Forelimb muscle (tissue), 1 donor: ENCODE measurements at places on chromosomes 4 and X.

DNA sequence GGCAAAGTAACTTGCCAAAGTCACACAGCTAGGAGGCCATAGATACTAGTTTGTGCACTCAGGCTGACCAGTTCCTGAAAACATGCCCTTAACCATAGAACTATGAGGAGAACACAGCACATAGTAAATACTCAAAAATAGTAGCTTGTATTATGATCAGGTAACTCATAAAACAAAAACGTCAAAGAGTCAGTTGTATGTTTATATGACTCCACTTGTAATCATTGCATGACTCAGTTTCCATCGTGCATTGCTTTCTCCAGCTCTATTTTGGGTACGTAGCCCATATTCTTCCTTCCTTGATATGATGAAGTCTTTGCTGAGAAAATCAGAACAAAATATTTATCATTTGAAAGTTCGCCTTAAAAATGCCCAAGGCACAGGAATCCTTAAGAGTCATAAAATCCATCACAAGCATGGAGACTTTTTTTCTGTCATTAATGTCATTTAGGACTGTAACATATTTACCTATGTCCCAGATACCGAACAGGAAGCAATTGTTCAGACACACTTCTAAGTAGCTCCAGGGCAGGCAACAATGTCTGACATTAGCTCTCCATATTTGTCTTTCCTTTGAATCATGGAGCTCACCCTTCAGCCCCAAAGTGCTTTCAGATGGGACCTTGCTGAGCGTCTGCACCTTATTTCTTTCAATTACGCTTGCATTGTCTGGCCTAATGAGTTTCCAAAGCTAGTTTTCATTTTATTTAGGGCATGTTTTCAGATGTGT lies 11.2 kb upstream of the MID1 start:
- DNase-seq, result no peak

DNA sequence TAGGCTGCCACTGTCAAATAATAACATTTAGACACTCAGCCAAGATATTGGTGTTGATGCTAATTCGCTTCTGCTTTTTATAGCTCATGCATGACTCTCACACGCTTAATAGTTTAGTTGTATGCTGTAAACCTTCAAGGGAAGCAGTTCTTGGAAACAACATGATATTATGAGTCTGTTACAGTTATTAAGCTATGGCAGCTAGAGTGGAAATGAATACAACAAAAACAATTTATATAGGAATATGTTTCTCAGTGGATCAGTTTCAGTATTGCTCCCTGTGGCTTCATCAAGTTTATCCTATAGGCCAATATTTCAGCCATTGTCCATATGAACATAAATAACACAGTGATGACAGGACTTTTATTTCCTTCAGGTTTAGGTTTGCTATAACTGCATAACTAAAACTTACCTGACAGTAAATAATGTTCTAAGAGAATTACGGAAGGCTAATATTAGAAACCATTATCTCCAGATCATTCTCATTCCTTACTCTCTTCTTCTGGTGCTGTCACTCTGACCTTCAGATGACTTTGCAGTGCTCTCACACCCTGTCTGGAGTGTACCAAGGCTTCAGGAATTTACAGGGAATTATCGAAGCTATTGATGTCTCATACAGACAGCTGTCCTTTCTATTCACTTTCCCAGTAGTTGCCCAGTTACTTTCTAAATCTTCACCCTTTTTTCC lies 555.0 kb downstream of the ANKRD50 start:
- peak; percentile 53 for DNase-seq

GRCh38 chr4:7653510-7654369 lies 219.0 kb upstream of the PSAPL1 start:
- DNase-seq, result no peak

- no peak for DNase-seq
Measured at GRCh38 chrX:42754115-42754514, 23.8 kb downstream of the PPP1R2C start.

DNA sequence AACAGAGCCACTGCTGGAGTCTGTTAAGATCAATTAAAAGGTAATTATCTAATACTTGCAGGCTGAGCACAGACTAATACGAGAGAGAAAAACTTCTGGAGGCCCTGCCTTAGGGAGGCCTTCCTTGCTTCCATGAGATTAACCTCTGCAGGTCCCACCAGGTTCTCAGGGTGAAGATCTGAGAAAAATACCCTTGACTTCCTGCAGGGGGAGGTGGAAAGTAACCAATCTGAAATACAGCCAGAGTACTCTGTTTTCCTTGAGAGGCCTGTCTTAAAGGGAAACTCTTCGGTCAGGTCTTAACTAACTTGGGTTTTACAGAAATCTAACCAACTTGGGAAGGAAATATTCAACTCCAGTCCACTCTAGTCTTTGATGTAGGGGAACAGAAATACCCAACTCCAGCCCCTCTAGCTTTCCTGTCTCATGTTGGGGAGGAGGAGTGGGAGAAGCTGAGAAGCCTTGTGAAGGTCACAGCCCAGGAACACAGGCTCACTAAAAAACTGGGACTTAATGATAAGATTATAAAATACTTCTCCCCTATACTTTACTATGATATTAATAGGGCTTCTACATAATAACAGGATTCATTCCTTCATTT lies 77.1 kb downstream of the TBCK start:
- DNase-seq, result no peak

DNA sequence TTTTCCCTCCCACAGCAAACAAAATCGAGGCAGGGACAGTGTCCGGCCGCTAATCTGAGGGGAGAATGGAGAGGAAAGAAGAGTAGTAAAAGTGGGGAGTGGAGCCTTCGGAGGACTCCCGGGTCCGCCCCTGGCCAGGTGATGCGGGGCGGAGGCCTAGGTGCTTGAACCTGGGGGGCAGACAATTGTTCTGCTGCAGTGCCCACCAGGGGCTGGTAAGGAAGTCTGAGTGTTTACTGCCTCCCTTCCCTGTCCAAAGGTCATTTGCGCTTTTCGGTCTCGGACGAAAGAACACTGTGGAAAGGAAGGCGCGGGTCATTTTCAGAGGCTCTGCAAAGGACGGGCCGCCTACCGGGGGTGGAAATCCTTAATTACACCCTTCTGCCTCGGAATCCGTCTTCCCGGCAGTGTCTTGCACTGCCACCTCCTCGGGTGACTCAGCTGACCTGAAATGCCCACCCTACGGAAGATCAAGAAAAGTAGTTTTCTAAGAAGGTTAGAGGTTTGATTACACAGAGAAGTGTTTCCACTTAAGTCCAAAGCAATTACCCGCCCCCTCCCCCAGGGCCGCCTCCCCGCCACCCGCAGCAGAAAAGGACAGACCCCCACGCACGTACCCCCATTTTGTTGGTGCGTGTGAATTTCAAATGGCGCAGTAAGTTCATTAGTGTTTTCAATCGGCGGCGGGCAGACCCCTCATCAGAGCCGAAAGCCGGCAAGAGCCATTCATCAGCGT lies 99.9 kb upstream of the TENM3 start:
- DNase-seq, result no peak

- no peak for DNase-seq
Measured at GRCh38 chr4:65340382-65341109, 329.7 kb downstream of the EPHA5 start.

DNA sequence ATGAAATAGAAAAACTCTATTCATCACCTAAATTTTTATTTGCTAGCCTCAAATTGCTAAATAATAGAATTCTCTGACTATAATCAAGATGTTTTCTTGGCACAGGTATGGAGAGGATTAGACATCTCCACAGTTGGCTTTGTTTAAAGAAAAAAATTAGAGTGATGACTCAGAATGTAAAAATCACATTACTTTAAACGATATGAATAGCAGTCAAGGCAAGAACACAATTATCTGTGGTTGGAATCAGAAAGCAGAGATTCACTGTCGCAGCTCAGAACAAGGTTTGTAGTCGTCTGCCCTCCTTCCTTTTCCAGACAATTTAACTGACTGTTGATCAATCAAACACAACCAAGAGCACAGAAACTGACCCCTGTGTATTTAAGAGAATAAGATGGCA lies 32.2 kb upstream of the CCKAR start:
- no peak for DNase-seq

DNA sequence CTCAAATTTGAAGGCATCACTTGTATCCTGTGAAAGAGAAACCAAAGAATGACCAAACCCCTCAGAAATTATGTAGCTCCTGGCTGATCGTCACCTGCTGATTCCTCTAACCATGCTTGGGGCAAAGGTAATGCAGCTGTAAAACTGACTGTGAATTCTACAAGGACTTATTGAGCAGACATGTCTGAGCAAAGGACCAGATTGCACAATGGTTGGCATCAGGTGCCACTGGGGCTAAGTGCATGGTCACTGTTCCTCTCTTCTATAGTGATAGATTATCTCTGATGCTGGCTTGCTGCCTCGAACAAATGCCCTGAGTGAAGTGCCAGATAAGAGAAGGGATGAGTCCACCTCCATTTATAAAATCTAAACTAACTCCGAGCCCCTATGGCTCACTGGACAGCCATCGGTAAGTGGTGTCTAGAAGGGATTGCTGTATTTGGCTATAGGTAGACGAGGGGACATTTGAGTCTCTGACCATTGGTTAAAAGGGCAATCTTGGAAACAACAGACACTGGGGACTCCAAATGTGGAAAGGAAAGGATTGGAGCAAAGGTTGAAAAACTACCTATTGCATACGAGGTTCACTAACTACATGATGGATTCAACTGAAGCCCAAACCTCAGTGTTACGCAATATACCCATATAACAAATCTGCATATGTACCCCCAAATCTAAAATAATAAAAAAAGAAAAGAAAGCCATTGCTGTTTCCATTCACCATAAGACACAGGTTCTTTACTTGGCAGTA lies 110.7 kb upstream of the IGSF1 start:
- DNase-seq, result no peak

DNA sequence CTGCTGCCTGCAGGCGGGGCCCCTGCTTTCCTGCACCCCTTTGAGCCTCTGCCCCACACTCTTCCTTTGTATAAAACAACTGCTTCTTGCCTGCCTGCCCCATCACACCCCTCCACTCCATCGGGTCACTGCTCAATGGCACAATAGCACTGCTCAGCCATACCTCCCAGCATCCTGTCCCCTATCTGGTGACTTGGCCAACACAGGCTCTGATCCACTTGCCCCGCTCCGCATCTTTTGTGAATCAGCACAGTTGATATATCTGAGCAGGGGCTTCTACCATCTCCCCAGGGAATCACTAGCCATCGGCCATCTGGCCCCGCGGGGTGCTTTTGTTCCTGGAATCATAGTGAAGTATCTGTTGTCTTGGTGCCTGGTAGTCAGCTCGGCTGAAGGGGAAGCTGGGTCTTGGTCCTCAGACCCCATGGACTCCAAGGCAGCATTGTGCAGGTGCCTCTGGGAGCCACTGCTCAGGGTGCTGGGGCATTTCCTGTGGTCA lies 45.3 kb downstream of the MAP7D3 start:
- no peak for DNase-seq

GRCh38 chr4:95013236-95013635 lies 255.5 kb downstream of the BMPR1B start:
- DNase-seq, result no peak

DNA sequence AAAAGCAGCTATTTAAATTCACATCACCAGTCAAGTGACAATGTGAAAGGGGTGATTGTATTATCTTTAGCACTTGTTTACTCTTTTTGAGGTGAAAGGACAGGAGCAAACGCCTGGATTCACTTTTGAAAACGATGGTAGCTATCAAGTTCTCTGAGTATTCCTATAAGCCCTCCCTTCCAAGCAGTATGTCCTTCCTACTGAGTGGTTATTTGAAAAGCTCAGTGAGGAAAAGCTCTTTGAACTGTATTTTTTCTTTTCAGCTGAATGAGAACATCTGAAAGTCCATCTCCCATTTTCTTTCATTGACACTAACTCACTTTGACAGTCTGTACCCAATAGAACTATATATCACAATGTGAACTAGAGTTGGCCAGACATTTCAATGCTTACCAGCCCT lies 9.1 kb upstream of the CTSO start:
- no peak for DNase-seq

GRCh38 chr4:139247241-139247640 lies 32.8 kb downstream of the MGARP start:
- DNase-seq, result no peak

GRCh38 chr4:13970349-13970748 lies 342.8 kb upstream of the BOD1L1 start:
- DNase-seq, result no peak

GRCh38 chr4:165721815-165722214 lies 151.2 kb upstream of the TLL1 start:
- DNase-seq, result no peak

DNA sequence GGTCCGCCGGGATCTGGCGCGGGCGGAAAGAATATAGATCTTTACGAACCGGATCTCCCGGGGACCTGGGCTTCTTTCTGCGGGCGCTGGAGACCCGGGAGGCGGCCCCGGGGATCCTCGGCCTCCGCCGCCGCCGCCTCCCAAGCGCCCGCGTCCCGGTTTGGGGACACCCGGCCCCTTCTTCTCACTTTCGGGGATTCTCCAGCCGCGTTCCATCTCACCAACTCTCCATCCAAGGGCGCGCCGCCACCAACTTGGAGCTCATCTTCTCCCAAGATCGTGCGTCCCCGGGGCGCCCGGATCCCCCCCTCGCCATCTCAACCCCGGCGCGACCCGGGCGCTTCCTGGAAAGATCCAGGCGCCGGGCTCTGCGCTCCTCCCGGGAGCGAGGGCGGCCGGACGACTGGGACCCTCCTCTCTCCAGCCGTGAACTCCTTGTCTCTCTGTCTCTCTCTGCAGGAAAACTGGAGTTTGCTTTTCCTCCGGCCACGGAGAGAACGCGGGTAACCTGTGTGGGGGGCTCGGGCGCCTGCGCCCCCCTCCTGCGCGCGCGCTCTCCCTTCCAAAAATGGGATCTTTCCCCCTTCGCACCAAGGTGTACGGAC lies 482 bp upstream of the SHOX start:
- no peak for DNase-seq

DNA sequence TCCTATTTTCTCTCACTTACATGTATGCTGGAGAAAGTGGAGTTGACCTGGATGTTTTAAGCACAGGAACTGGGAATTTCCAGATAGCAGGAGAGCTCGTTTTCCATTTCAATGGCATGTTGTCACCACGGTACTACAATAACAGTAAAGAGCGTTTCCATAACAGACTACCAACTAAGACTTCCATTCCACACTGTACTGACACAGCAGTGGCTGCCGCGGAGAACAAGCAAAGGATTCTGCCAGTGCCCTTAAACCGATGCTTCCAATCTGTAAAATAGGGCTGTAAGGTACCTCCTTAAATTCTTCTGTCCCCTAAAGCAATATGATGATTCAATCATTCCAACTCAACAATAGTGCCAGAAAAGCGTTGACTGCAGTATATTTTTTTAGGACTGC lies 143.9 kb downstream of the KLHL13 start:
- DNase-seq, result no peak

DNA sequence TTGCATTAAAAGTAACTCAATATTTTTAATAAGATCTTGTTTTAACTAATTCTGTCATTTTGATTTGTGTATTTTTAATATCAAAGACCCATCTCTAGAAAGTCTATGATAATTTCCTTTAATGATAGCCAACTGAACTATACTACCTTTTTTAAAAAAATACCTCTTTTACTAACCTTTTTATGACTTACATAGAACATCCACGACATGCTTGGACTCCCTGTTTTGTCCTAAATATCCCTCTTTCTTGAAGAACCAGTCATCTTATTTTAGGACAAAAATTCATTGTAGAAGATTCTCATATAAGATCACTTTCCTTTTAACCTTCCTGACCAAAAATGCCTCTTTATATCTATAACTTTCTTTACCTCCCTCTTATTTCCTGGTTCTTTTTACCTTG lies 76.8 kb upstream of the GC start:
- no peak for DNase-seq
